ENCODE measurements at places on chromosomes 2 and 18. TPM values are rescaled to one million over a fixed set of nuclear protein-coding genes. Genes with fewer than 3 reads are reported as not detected.
A peak's percentile ranks its signal among the peaks of the same experiment; 100 is the strongest.

DNA sequence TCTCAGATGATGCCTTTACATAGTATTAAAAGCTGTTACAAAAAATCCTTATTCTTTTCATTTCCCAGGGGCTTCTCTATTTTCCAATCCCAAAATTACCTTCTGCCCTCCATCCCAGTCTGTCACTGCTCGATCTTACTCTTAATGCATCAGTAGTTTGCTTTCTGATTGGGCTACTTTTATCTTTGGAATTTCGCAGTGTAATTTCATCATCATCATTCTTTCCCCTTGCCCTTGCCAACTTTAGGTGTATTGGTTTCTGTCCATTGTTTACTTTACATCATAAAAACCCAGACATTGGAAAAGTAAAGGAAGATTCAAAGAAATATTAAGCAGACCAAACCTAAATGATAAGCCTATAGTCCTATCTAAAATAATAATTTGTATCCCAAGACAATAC is 457.2 kb downstream of the PIK3C3 start:
- DNase-seq = peak; percentile 6

The TRIM43 gene
- not detected for total RNA-seq

The SH2D6 gene
- total RNA-seq = 1.0 TPM

DNA sequence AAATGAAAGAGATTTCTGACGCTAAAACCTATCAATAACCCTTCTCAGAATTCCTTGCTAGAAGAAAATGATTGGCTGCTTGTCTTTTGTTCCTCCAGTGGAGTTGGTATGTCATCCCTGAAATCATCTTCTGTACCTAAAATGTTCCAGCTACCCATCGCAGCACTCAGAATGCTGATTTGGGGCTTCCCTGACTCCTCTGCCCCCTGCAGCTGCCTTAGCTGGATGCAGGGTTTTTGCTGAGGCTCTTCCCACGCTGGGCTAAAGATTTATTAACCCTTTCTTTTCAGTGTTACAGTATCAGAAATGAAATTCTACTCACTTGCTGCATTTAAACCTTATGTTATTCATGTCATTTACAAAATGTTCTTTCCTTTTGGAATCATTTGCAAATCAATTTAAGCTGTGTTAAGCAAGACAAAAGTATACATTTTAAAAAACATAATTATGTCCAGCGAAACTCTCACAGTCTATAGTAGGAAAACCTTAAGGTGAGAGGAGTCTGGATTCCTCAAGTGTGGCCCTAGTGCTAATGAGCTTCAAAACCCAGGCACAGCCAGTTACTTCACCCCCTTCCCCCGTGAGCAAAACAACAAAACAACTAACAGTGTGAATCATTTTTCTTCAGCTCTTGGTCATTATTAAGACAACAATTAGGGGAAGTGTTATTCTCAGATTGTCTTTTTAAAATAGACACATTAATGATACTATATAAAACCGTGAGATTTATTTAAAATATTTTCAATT is 32.8 kb downstream of the PKP4 start:
- DNase-seq = no peak

- DNase-seq = no peak
Observed at GRCh38 chr18:49632588-49632987, 70.7 kb downstream of the LIPG start.

The CFC1 gene
- not detected for total RNA-seq

GRCh38 chr18:21184396-21184996 is 57.5 kb upstream of the GREB1L start:
- DNase-seq = no peak

The SERPINB13 gene
- not detected for total RNA-seq

DNA sequence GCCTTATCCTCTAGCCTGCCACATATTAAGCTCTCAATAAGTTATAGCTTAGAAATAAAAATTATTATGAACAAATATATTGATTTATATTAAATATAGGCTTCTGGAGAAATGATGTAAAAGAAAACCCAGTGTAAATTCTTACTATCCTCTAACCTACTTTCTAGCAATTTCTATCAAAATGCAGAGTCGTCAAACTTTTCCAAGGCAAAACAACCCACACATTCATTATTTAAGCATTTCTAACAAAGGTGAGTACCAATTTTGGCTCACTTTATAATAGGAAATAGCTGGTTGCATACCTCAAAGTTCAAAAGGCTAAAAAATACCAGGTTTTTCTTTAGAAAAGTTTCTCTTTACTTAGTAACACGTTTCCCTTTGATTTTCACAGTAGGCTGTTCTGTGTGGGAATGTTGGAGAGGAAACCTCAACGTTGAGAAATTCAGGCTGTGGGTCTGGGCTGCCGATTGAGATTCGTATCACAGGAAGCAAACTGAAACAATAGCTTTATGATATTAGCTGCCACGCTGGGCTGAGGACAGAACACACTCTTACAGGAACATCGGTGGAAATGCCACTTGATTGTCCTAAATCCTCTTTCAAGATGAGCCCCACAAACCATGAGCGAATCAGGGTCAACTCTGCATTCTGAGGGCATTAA is 53.0 kb downstream of the EPAS1 start:
- no peak for DNase-seq

The HDAC4 gene
- total RNA-seq = 4.6 TPM

DNA sequence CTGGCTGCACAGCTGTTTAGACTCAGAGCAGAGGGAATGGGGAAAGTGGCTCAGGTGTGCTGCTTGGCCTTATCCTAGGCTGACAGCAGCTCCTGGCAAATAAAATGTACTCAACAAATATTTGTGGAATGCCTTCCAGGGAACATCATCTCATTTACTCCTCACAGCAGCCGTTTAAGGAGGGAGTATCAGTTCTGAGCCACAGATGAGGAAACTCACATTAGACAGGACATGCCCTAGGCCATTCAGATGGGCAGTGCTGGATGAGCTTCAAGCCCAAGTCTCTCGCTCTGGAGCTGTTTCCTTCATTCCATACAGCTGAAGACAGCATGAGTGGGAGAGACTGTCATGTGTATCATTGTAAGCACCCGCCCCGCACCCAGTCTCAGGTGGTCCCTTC is 129.6 kb upstream of the CNGA3 start:
- DNase-seq = no peak

The CHAC2 gene
- 30.9 TPM for total RNA-seq

DNA sequence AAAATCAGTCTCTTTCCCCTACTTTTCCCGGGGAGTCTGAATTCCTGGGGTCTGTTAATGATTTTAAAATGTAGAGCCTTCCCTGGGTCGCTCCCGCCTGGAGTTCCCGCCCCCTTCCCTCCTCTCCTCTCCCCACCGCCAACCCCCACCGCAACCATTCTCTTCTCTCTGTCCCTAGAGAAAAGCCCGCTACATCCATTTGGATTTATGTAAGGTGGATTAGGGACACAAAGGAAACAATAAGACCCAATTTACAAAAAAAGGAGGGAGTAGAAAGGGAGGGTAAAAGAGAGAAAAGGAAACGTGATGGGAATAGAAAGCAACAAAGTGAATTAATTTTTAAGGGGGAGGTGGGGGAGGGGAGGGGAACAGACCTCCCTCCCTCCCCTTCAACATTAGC is 2.2 kb downstream of the EPHA4 start:
- DNase-seq = no peak

- no peak for DNase-seq
Observed at GRCh38 chr2:24898122-24899109, 21.6 kb downstream of the ADCY3 start.

DNA sequence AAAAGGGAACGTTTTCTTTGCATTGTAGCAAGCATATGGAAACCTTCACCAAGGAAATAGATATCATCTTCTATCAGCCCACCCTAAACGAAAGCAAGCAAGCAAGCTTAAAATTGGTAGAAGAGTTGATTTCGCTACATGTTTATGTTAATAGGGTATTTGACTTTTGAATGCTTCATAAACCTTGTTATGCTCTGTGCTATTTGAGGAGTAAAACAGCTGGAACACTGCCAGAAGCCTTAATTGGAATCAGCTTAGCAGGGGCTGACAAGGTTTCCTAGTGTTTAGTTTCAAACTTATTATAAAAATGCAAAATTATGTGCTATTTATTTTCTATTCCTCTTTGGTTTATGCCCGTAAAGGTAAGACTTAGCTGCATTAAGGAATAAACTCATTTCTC is 70.6 kb upstream of the LINC00305 start:
- DNase-seq = no peak

- no peak for DNase-seq
Observed at GRCh38 chr2:193279361-193279760, 1084.6 kb upstream of the TMEFF2 start.

GRCh38 chr2:157684940-157685466 is 56.3 kb upstream of the ACVR1C start:
- no peak for DNase-seq

The ODC1 gene
- 308 TPM for total RNA-seq

The SRD5A2 gene
- not detected for total RNA-seq

The SFTPB gene
- not detected for total RNA-seq

The CD8B2 gene
- total RNA-seq = not detected

- no peak for DNase-seq
Observed at GRCh38 chr18:42801706-42802105, 313.8 kb downstream of the RIT2 start.

DNA sequence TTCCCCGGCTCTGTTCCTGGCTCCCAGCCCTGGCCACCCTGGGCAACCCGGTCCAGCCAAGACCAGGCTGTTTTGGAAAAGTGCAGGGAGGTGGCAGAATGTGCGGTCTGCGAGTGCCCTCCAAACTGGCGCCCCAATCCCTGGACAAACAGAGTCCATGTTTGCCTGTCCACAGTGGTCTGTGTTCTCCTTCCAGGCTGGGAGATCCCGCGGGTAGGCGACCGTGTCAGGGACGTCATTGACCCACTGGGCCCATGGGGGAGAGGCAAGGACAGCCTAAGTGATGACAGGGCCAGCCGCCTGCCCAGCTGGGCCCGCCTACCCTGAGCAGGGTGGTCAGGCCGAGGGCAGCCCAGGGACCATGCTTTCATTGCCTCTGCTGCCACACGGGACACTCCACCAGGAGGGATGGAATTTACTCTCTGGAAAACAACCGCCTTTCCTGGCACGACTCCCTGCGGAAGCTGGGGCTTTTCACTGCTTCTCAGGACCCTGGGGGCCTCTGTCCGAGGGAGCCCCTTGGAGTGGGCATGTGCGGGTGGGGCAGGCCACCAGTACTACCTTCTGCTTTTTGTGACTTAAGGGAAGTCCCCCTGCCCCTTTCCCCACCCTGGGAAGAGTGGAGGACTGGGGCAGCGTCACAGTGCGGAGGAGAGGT is 20.1 kb downstream of the CYP26B1 start:
- DNase-seq = no peak

DNA sequence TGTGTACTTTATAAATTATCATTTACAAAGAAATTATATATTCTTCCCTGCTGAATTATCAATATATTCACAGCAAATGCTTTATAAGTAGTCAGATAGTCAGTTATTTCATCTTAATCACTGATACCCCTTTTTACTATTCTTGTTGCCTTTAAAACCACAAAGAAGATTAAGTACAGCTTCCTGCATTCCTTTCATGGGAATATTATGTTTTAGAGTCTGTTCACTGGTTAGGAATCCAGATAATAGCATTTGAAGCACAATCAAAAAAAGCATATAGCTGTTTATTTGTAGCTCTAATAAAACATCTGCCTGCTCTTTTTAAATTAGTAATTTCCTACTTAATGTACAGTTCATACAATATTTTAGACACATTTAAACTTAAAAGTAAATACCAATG is 508.9 kb downstream of the FBXO15 start:
- peak; percentile 28 for DNase-seq

GRCh38 chr2:88770016-88770415 is 78.5 kb downstream of the RPIA start:
- no peak for DNase-seq

DNA sequence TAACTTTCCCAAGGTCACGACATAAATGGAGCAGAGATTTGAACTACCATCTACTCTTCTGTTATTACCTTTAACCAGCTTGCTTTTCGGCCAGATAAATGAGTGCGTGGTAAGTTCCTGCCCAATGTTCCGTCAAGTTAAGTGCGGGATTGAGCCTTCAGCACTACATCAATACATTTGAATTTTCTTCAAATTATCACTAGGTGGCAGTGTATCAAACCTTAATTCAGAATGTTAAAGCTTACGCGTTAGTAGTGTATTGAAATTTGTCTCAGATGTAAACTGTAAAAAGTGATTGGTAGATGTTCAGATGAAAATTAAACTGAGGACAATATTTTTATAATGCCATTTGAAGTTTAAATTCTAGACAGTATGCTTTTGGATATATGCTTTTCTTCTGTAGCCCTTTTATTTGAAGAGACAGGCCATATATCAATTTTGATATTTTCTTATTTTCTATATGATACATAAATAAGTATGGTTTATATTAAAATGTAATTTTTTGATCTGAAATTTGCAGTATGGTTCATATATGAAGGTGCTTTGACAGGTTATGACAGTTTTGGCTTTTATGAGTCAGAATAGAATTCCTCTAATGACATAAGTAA is 681.3 kb downstream of the ADCYAP1 start:
- DNase-seq = peak; percentile 39

DNA sequence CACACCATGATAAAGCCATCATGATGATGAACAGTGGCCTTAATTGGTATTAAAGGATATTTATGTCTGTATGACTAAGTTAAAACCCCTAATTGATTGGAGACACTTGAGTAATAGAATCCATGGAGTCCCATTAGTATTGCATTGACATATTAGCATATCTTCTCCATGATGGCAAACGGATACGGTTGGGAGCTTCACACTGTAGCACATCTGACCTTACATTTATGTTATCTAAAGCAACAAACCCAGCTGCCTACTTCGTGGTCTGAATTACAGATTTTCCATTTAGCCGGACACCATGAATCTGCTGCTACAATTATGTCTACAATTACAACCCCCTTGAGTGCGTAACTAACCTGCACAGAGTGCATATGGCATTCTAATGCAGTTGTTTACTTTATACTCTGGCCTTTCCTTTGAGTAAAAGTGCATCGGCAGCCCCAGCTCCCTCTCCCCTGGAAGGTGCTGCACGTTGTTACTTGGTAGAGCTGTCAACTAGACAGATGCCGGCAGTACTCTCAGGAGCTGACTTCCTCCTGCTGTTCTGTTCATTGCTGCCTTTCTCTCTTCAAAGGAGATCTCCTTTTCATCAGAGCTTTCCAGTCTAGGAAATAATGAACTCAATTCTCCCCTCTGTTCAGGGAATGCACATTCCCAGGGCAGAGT is 92.1 kb downstream of the LRRC30 start:
- DNase-seq = no peak

The HK2 gene
- 0.09 TPM for total RNA-seq

DNA sequence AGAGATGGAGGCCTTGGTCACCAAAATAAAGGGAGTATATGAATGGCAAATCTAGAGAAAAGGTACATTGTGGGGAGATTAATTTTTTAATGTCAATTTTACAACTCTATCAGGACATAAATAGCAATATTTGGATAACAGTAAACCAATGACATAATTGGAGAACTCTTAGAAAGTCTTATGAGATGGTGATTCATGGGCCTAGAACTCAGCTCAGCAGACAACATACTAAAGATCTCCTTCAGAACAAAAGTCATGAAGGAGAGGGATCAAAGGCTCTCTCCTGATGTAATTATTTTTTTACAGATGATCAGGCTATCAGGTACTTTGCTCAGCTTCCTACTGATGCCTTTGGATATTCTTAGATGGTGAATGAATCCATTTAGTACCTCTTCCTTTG is 90.0 kb downstream of the CRACDL start:
- no peak for DNase-seq

The PAX8 gene
- total RNA-seq = 1.8 TPM

Data from A172 (cell line).